ENCODE measurements at places on chromosomes 13 and 19. TPM values are rescaled to one million over a fixed set of nuclear protein-coding genes. Genes with fewer than 3 reads are reported as not detected.

- no peak for DNase-seq
Observed at GRCh38 chr19:40600570-40601133, 517 bp upstream of the LTBP4 start.

GRCh38 chr13:94115054-94115453 is 364.4 kb downstream of the DCT start:
- DNase-seq = no peak

DNA sequence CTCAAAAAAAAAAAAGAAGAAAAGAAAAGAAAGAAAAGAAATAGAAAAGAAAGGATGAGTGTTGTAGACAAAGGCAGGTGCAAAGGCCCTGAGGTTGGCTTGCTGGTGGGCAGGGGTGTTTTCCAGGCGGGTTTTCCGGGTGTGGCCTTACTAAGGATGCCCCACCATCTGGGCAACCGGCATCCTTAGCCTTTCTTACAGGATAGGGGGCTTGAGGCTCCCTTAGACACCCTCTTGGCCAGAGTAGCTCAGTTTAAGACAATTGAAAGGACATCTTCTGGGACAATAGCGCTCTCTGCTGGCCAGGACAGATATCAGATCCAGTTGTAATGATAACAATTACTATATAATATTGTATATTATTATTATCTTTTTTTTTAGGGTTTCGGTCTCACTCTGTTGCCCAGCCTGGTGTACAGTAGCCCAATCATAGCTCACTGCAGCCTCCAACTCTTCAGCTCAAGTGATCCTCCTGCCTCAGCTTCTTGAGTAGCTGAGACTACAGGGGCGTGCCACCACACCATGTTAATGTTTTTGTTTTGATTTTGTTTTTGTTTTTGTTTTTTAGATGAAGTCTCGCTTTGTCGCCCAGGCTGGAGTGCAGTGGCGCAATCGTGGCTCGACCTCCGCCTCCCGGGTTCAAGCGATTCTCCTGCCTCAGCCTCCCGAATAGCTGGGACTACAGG is 1.4 kb upstream of the QTRT1 start:
- DNase-seq = no peak

DNA sequence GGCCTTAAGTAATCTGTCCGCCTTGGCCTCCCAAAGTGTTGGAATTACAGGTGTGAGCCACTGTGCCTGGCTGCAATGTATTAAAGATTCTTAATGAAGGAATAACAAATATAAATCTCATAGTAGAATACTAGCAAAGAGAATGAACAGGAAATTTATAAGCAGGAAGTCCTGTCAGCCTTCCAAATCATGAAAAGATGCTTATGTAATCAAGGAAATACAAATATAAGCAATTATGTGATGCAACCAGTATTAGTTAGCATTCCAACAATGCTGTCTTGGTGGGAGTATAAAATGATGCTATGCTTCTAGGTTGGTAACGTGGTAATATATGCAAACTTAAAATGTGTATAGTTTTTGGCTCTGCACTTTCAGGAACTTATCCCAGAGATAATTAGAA is 133.8 kb downstream of the PDS5B start:
- no peak for DNase-seq

DNA sequence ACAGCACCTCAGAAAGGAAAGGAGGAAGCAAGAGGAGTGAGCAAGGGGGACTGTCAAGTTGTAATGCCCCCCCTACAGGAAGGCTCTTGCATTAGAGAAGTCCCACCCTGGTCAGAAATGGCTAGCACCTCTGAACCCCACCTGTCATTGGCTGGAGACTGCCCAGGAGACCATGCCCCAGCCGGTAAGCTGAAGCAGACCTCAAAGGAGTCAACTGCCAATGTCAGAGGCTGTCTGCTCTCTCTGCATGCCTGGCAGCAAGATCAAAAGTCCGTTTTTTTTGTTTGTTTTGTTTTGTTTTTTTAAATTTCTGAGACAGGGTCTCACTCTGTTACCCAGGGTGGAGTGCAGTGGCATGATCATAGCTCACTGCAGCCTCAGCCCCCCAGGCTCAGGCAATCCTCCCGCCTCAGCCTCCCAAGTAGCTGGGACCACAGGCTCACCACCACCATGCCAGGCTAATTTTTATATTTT is 8.1 kb upstream of the BCL3 start:
- DNase-seq = no peak

Gene C19orf33
- 2.0 TPM for total RNA-seq

Gene C19orf47
- 135 TPM for total RNA-seq
